ENCODE measurements at places on chromosomes 2 and 18.
A peak's percentile ranks its signal among the peaks of the same experiment; 100 is the strongest.

DNA sequence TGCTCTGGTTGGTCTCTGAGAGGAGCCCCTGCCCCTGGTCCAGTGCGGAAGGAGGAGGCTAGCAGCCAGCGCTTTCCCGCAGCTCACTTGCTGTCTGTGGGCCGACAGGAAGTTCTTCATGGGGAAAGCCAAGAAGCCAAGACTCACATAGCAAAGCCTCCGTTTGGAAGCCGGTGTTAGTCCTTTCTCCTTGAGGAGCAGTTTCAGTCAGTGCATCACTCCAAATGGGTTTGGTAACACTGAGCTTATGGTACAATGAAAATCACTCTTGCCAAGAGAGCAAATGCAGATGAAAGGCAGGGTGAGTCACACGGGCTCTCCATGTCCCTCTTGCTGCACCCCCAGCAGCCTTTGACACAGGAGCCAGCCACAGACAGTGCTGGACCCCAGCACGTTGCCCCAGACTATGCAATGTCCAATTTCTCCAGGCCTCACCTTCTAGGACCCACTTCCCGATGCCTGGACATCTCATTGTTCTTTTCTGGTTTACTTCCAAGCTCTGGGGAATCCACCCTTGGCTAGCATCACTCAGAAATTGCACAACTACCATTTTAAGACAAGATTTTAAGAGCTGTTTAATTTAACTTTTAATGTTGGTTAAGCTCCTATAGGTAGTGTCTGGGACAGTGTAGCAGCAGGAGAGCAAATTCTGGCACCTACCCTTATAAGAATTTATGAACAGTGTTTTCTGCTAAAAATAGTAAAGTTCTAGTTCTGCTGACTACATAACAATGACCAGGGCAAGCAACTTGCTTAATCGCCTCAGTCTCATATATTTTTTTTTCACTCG, 174.9 kb downstream of the ASB1 start:
- DNase-seq, result peak; percentile 12

- no peak for DNase-seq
Measured at GRCh38 chr2:212489719-212490346, 48.8 kb downstream of the ERBB4 start.

- no peak for DNase-seq
Measured at GRCh38 chr2:165245081-165245793, 6.0 kb downstream of the SCN2A start.

DNA sequence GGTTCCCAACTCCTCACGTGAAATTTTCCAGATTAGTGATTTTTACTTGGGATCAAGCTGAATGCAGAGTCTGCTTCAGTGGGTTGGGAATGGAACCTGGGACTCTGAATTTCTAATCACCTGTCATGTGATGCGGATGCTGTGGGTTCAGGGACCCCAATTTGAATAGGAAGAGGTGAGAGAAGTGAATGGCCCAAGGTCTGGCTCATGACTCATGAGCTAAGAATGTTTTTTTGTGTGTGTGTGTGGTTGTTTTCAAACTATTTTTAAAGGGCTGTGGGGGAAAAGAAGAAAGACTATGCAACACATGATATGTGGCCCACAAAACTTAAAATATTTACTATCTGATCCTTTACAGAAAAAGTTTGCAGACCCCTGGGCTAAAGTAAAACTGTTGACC, 108.5 kb upstream of the CYRIA start:
- DNase-seq, result no peak

DNA sequence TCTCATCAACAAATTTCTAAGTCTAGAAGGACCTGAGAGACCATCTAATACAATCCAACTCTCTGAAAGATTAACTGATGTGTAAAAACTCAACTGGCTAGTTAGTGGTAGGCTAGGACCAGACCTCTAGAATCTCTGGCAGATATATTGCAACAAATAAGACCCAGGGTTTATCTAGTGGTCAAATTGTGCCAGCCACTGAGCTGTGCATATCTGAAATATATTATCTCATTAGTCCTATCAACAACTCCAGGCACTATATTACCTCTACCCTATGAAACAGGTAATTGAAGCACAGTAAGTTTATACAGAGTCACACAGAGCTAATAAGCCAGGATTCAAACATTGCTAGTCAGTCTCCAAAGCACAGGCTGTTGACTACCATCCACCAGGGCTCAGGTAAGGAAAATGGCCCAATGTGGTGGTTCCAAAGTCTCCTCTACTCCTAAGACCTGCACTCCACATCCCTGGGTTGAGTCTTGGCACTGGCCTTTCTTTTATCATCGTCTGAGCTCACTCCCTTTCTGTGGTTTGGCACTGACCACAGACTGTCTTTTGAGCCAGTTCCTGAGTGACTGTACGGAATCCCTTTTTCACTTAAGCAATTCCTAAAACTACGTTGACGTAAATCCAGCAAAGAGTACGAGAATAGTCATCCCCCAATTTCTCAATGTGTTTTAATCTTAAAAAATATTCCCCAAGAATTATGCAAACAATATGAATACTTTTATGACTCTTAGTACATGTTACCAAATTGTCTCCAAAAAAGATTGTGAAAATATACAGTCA, 11.9 kb upstream of the PID1 start:
- DNase-seq, result peak; percentile 91
